ENCODE measurements at places on chromosomes 13 and 19.

GRCh38 chr19:33365691-33366090 lies 7.8 kb upstream of the CEBPG start:
- no peak for DNase-seq

- no peak for DNase-seq
Observed at GRCh38 chr19:5078182-5078581, 109.3 kb downstream of the KDM4B start.

DNA sequence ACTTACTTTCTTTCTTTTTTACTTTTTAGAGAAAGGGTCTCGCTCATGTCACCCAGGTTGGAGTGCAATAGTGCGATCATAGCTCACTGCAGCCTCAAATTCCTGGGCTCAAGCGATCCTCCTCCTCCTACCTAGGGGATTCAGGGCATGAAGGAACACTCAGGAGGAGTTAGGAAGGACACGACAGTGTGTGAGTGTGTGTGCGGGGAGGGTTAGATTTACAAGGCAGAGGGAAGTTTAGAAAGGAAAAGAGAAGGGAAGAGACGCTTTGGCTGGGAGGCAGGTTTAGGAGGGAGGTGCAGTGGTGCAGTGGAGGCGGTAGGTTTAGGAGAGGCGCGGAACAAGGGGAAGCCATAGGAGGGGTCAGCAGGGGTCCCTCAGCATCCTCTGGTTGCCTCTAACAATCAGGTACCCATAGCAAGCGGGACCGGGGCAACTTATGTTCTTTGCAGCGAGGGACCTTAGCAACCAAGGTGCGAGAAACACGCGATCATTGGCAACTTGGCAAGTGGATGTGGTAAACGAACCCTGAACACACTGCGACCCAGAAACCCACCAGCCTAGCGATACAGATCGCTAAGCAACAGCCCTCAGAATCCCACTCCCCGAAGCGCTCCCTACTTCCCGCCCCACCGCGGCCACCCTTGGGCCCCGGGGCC lies 501 bp downstream of the SIRT2 start:
- DNase-seq, result peak; percentile 9

GRCh38 chr19:14400951-14401431 lies 18.1 kb downstream of the DDX39A start:
- peak; percentile 56 for DNase-seq

GRCh38 chr19:53812335-53812734 lies 11.8 kb downstream of the NLRP12 start:
- no peak for DNase-seq

GRCh38 chr13:44112700-44113329 lies 233.1 kb downstream of the LACC1 start:
- no peak for DNase-seq
